ENCODE measurements at places on chromosomes 7 and 10.

DNA sequence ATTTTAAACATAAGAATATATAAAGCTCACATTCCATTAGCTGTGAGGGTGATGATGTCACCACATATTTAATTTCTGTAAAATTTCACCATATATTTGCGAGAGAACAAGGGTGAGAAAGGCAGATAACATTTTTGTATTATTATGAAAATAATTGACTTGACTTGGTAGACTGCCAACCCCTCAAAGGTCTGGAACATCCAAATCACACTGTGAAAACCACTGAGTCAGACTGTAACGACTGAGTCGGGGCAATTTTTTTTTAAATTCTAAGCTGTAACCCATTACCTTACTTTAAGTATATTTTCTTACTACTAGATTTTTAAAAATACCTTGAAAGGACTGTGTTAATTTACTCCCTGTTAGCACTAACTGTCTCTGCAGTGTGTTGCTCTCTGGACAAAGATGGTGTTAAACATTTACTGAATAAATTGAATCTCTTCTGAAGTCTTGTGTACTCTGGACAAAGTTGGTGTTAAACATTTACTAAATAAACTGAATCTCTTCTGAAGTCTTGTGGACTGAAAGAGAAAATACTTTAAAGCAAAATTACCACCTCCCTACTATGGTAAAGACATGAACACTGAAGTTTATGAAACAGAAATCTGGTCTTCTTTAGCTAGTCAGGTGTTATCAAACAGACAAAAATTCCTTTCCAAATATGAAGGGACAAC lies 14.1 kb downstream of the PDZD8 start:
- peak; percentile 17 for DNase-seq

DNA sequence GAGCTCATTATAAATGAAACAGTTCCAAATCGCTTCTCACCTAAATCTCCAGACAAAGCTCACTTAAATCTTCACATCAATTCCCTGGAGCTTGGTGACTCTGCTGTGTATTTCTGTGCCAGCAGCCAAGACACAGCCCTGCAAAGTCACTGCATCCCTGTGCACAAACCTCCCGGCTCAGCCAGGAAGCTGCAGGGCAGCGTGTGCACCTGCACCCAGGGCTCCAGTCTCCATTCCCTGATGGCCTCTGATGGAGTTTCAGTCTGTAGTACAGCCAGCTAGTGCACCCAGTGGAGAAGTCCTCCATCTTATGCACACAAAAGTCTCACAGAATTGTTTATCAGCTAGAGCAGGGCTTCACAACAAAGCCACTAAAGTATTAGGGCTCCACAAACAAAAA lies 51.1 kb upstream of the PRSS58 start:
- DNase-seq = no peak

- DNase-seq = peak; percentile 97
Measured at GRCh38 chr7:128455543-128456254, at the start of gene HILPDA. Gene HILPDA, plus strand, starts transcription at chr7:128455878. Its CDS starts 1,391 bp downstream, at chr7:128457269.

DNA sequence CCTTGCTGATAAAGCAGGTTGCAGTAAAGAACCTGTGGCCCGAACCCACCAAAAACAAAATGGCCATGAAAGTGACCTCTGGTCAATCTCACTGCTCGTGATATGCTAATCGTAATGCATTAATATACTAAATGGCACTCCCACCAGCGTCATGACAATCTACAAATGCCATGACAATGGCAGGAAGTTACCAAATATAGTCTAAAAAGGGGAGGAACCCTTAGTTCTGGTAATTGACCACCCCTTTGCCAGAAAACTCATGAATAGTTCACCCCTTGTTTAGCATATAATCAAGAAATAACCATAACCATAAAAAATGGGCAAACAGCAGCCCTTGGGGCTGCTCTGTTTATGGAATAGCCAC lies 1139.4 kb upstream of the LRRN3 start:
- DNase-seq = no peak

- no peak for DNase-seq
Measured at GRCh38 chr10:104449391-104449790, 95.8 kb downstream of the CFAP58 start.

GRCh38 chr10:88280518-88280917 lies 302.6 kb downstream of the RNLS start:
- no peak for DNase-seq
